ENCODE measurements at places on chromosomes 1 and 21.

DNA sequence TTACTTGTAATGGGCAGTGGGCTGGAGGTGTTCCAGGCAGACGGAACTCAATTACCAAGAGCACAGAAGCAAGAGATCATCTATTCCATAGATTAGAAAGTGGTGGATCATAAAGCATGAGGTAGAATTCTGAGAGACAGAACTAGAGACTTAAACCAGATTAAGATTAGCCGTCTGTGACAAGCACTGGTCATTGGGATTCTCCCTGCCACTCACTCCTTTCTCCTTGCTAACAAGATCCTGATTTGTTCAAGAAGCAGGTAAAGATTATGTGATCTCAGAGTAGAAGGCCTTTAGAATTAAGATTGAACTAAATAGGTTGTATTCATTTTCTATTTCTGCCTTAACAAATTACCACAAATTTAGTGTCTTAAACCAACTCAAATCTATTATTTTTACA, 1.5 kb upstream of the HSPA13 start:
- DNase-seq, result no peak

- no peak for DNase-seq
Observed at GRCh38 chr1:64681043-64681442, 63.8 kb upstream of the RAVER2 start.

- DNase-seq, result no peak
Observed at GRCh38 chr1:212678456-212679410, 20.9 kb downstream of the BATF3 start.

DNA sequence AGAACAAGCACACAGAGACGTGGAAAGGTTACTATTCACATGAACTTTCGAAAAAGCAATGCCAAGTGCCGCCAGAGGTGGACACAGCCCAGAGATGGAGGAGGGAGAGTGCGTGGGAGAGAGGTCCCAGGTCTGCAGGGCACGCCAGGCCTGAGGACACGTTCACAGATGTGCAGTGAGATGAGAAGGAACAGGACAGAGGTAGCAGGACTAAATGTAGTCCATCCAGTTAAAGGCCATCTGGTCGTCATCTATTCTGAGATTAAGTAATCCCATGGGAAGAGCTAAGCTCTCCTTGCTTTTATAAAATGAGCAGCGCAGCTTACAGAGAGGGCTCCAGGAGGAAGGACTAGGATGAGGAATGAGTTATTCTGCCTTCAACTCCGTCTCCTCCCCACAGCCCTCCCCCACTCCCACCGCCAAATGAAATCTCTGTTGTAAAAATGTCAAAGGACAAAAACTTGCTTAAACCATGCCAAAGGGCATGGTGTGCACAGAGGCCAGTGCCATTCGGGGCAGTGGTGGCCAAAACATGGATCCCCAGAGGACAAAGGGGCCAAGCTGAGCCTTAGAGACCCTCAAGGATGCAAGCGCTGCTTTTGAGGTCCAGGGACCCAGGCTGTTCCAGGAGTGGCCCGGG, 85.4 kb upstream of the SLC25A33 start:
- DNase-seq, result no peak

GRCh38 chr21:38675182-38675824, 130.4 kb upstream of the ETS2 start:
- no peak for DNase-seq

DNA sequence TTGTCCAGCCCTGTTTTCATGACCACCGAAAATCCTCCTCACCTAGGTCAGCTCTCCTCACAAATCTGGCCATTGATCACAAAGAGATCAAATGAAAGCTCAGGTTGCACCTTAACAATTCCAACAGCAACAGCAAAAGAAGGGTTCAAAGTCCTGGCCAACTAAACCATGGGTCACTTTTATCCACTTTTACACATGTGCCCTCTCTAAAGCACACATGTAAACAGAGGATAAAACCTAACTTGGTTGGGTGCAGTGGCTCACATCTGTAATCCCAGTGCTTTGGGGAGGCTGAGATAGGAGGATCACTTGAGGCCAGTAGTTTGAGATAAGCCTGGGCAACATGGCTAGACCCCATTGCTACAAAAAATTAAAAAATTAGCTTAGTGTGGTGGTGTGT, 3.9 kb upstream of the RBM15 start:
- no peak for DNase-seq

GRCh38 chr1:67307251-67308060, at the start of gene IL12RB2:
Gene IL12RB2 (plus strand): TSS chr1:67307873. CDS start chr1:67320369, 12,496 bp downstream.
- peak; percentile 27 for DNase-seq

DNA sequence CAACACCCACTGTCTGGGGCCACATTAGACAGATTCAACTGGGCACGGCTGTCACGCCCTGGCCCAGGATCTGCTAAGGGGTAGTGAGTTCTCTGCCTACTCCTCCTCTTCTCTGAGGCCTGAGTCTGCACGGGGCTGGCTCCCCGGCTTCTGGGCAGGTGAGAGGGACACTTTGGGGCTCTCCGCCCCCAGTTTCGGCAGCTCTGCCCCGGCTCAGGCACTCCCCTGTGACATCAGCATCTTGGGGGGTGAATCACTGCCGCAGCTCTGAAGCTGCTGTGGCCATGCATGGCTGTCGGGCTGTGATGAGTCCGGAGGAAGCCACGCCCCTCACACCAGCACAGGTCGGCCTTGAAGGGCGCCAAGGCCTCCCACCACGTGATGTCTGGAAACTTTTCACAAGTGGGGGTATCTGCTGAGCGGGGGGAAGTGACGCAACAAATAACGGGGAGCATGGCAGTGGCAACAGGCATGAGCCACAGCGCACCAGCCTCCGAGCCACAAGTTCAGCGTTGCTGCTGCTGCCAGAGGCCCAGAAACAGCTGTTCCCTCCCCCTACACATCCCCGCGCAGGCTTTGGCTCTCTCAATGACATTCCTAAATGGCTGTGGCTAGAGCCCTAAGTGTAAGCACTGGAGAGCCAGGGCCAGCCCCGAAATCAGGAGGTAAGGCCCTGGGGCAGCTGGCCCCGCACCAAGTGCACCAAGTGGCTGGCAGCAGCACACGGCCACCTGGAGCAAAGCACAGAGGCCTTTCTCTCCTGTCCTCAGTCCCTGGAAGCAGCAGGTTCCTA, 26.3 kb downstream of the ZBTB17 start:
- DNase-seq, result peak; percentile 96

- no peak for DNase-seq
Observed at GRCh38 chr1:190168116-190168892, 309.4 kb downstream of the BRINP3 start.

GRCh38 chr1:91556556-91556955, 55.9 kb downstream of the CDC7 start:
- DNase-seq, result no peak

GRCh38 chr1:15959424-15959823, 16.5 kb downstream of the ZBTB17 start:
- DNase-seq, result no peak

Measured in CD4-positive, alpha-beta T cell treated with Interferon gamma for 1 hour (primary cell).